Hippocampal formation (tissue), 2 donors: ENCODE measurements at places on chromosomes 11 and 22.

DNA sequence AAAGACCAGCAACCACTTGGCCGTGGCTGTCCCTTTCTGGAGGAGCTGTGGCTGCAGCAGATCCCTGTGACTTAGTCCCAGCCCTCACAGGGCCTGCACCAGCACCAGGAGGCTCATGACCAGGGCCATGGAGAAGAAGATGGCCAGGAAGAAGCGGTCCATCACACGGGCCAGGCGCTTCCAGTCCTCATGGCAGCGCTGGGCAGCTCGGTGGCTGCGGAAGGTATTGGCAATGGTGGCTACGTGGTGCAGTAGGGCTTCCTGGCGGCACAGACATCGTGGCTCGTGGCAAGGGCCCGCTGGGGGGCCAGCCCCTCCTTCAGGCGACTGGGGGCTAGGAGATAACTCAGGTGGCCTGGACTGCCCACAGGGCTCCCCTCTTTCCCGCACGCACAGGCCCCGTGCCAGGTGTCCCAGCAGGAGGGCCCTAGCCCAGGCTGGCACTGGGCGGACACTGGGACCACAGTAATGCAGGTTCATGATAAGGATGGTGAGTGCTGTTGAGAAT, 5.1 kb downstream of the CHRNA10 start:
- no peak for DNase-seq

- DNase-seq = no peak
These were observed 2.0 kb downstream of the PDGFD start for GRCh38 chr11:104161751-104162450.

DNA sequence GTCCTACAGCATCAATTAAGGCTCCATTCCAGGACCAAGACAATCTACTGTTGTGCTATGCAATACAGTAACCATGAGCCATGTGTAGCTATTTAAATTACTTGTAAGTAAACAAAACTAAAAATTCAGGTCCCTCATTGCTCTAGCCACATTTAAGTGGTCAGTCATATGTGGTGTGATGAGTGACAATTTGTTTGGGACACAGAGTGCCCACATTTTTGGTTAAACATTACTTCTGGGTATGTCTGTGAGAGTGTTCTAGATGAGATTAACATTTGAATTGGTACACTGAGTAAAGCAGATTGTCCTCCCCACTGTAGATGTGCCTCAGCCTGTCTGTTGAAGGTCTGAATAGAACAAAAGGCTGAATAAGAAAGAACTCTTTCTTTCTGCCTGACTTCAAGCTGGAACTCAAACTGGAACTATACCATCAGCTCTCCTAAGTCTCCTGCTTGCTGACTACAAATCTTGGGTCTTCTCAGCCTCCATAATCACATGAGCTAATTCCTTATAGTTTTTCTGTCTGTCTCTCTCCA, 15.8 kb downstream of the KBTBD3 start:
- DNase-seq = no peak

DNA sequence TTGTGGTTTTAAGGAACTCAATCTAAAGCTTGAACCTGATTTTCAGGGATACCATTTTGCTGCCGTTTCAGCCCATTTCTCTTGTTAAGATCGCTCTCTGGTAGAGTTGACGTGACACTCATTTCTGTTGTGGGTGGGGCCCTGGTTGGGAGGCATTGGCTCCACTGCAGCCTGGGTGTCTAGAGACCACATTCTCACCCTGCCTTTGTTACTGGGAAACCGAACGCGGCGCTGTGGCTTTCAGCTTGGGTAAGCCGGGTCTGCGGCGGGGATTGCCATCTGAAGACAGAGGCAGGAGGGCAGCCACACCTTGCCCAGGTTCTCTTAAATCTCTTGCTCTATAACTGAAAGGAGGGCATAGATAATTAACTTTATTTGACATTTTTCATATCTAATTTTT, 3.2 kb downstream of the EHF start:
- no peak for DNase-seq

DNA sequence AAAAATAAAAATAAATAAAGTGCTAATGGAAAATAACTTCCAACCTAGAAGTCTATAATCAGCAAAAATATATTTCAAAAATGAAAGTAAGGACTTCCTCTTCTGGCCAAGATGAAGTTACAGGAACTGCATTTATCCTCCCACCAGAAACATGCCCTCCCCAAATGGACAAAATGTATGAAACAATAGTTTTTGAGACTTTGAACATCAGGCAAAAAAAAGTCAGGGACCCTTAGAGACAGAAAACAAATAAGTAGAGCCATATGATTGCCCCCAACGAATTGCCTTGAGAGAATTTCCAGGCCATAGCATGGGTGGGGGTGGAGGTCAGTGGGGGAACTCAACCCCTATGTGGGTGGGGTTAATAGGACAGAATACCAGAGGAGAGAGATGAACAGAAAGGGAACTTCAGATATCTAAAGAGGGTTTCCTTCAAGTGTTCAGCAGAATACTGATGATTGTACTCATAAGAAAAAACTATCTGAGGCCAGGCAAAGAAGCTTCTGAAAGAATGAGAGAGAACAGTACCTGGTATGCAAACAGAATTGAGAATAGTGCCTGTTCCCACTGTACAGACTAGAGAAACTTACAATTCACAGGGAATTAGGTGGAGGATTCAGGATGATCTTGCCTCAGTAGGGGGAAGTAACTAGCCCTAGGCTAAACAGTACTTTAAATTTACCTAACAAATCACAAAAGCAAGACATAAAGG, 26.6 kb upstream of the IL10RA start:
- no peak for DNase-seq

DNA sequence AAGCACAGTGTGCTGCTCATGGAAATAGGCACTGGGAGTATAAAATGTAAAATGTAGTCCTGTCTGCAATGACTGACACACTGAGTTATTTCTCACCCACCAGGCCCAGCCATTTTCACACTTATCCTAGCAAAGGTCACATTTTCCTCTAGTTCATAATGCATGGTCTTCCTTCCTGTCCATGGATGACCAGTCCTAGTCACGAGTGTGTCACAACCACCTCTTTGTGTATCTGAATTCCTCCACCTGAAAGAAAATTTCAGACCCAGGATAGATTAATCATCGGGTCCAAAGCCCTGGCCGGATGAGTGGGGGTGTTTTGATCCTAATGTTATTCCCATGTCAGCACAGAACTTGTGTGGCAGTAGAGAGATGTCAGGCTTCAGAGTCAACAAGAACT, at the start of gene MRGPRX4:
MRGPRX4 (plus strand) TSS at position 172 of the 400 bp plus-strand sequence. CDS start 420 bp downstream, outside the sequence.
- DNase-seq = no peak

GRCh38 chr11:29634744-29635143, 382.1 kb downstream of the KCNA4 start:
- DNase-seq = no peak

GRCh38 chr22:48698618-48699017, 1129.1 kb downstream of the BRD1 start:
- no peak for DNase-seq

DNA sequence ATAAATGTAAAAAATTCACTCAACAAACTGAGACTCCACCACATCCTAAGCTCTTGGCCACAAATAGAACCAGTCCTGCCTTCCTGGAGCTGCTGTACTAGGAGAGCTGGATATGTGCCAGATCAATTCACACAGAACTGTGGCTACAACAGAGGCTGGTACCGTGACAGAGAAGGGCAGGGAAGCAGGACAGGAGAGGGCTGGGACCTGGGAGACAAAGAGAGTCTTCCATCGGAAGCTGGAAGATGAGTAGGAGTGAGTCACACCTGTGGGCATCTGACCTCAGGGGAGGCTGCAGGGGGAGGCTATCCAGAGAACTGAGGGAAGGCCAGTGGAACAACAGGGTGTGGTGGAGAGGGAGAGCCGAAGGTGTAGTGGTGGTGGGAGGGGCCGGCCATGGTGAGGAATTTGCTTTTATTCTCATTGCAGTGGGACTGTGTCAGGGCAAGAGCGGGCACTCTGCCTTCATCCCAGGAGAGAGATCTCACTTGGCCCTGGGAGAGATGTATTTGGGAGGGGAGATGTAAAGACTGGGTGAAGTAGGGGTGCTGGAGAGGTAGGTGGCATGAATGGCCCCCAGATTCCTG, 1.9 kb upstream of the LTBP3 start:
- no peak for DNase-seq

DNA sequence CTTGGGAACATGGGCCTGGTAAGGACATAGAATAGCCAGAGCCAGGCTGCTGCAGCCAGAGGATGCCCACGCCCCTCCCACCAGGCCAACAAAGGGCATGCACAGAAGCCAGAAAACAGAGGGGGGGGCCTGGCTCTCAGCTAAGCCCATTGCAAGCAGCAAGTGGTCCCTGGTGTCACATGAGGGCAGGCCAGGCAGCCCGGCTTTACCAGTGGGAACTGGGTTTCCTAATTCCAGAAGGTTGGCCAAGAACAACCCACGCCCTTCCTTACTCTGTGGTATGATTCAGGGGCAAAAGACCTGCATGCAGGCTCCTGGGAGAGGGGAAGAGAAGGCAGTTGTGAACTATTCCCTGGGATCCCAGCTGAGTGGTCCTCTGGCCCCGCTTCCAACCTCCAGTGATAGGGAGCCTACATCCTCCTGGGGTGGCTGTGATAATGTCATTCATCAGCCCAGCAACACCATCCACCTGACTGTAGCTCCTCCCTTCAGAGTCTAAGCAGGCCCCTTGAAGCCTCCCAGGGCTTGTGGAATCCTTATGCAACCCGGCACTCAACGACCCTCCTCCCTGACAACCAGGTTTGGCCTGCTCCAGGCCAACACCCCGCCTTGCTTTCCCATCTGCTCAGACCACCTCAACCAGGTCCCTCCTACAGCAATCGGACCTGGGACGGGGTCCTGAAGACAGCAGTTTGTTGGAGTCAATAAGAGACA, 62.1 kb upstream of the LMO1 start:
- no peak for DNase-seq

DNA sequence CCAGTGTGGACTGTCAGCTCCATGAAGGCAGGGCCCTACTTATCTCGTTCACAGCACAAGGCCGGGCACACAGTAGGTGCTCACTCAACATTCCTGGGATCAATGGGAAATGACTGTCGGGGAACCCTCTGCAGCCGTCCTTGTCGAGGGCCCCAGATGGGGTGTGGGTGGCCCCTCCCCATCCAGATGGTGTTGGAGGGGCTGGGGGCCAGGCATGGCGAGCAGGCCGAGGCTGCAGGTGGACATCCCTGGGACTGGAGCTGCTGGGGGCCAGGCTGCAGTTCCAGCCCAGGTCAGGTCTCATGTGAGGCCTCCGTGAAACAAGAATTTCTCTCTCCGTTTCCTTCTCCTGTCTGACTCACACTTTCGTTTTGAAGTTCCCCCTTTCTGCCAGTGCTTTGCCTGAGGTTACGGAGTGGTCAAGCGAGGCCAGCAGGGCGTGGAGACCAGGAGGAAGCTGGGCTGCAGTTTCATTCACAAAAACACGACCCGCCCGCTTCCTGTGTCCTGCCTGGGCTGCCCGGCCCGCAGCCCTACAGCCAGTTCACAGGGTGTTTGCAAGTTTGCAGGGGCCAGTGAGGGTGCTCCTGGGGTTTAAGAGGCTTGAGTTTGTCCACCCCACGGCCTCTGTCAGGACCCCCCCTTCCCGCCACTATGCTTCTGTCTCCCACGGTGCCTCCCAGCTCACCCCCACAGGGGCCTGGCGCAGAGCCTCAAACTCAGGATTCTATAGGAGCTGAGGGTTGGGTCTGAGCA, 4.5 kb downstream of the MYEOV start:
- DNase-seq = peak; percentile 4

GRCh38 chr22:48722661-48723060, 1105.0 kb downstream of the BRD1 start:
- DNase-seq = no peak

DNA sequence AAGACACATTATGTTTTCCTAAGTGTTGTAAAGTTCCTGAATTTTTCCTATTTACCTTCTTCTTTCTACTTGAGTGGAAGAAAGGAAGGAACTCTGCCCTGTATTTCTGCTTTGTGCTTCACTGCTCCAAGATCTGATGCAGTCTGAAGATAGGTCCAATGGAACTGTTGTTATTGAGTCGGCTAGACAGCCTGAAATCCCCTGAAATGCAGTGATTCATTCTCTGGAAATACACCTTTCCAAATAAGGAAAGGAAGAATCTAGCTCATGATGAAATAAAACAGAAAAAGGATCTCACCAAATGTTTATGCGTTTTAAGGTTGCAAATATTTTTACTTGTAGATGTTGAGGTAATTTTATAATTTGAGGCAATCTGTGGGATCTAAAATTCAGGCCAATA, 322.8 kb downstream of the GUCY1A2 start:
- no peak for DNase-seq

- no peak for DNase-seq
These were observed 62.1 kb upstream of the PHOX2A start for GRCh38 chr11:72305891-72306585.

- no peak for DNase-seq
These were observed 145.9 kb downstream of the MAML2 start for GRCh38 chr11:96197103-96197502.

DNA sequence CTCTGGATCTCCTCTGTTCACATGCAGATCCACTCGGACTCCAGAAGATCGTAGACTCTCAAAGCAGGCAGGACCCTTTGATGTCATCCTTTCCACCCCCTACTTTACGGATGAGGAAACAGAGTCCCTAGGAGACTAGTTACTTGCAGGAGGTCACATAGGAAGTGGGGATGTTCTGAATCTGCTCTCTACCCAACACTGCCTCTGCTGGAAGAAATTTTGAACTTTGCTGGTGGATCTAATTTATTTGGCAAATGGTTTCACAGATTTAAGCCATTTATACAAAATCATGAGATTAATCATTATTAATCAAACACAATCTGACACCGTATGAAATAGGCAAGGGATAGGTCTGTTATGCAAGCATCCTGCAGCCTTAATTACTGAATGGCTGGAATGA, 55.0 kb upstream of the USP47 start:
- peak; percentile 26 for DNase-seq

GRCh38 chr22:43279867-43280522, 63.2 kb downstream of the SCUBE1 start:
- DNase-seq = no peak

GRCh38 chr11:298406-299065, 790 bp downstream of the IFITM5 start:
- no peak for DNase-seq

GRCh38 chr11:955154-956063, 29.7 kb downstream of the AP2A2 start:
- no peak for DNase-seq

DNA sequence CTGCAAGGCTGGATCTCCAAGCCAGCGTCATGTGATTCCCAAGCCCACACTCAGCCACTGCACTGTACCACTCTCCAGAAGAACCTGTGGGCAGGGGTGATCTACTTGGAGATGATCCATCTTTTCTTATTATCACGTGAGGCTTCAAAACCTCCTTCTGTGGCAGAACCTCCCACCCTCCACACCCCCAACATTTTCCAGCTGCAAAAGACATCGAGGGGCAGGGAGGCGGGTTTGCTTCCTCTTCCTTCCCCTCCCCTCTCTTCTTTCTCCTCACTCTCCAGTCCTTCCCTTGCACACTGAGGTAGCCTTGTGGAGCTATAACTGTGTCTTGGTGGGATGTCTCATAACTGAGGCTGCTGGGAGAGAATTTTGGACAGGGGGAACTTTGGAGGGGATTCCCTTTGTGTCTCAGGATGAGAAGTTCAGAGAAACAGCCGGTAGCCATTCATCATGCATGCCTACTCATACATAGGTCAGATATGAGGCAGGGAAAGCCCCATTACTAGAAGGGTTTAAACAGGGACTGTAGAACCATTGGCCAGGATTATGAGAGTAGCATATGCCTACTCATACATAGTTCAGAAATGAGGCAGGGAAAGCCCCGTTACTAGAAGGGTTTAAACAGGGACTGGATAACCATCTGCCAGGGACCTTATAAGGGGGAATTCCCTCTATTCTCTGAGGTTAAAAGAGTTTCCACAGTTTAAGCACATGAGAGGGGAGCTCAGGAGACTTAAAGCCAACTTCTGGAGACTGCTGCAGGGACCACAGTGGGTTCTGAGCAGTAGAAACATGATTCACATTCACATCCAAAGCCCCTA, 420.7 kb upstream of the CADM1 start:
- DNase-seq = no peak
